NCI-H1092 (cell line): ENCODE measurements at places on chromosomes 16 and 17.

DNA sequence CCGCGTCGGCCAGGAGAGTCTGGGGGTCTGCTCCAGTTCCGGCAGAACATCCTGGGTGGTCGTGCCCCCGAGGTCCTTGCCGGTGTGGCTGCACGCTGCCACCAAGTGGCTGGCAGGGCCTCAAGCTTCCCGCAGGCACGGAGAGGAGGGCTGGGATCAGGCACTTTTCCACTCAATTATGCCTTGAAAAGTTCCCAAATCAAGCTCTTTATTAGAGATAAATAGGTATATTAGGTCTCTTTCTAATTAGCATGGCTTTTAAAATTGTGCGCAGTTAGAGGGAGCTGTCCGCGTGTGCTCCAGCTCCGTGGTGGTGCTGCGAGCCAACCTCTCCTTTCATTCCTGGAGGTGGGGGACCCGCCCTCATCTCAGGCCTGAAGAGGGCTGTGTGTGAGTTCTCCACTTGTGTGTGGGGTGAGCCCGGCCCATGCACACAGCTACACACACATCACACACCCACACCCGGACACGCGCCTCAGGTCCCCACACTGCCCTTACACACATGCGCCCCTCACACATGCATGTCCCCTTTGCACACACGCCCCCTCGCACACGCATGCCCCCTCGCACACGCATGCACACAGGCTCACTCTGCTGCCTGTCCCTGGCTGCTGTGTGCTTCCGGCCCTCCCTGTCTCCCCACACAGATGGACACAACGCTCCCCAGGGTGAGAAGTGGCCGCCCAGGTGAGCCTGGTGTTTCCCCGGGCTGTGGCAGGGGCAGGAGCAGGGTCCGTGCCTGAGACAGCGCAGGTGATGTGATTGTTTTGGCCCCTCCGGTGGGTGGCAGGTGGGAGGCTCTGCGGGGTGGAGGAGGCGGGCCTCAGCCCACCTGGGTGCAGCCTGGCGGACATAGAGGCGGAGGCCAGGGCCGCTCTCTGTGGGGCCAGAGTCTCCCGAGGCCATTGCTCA is 28.8 kb downstream of the CACNA1H start:
- no peak for DNase-seq

DNA sequence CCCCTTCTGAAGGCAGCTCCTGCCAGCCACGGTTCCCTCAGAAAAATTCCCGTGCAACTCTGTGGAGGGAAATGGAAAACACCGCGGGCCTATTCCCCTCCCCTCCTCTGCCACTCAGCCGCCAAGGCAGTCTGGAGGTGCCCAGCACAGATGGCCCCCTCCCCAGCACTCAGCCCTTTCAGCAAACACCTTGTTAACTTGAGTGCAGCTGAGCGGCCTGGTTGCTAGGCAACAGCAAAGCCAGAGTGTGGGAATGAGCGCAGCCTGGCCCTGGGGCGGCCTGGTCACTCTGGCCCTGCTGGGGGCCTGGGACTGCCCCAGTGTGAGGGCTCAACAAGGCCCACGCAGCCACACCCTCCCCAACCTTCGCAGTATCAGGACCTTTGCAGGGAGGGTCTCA is 32.8 kb downstream of the CACNA1G start:
- DNase-seq = peak; percentile 80

DNA sequence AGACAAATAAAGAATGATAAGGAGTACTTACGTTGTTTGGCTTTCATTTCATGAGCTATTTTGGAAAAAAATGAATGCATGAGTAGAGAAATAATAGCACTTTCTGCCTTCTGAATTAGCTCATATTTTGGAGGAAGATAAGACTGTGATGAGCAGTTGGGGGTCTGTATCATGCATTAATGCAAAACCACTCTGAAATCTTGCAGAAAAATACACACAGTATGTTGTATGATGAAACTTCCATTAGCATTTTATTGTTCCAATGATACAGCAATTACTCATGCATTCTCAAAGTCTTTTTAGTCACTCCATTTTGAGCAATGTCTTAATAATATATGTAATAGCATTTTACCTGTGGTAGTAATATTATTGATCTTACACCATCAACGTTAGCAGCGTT is 571.0 kb downstream of the CDH8 start:
- DNase-seq = no peak

GRCh38 chr17:81510785-81511553 is 1.6 kb downstream of the ACTG1 start:
- no peak for DNase-seq

GRCh38 chr17:58402047-58402446 is 15.3 kb downstream of the RNF43 start:
- DNase-seq = no peak

DNA sequence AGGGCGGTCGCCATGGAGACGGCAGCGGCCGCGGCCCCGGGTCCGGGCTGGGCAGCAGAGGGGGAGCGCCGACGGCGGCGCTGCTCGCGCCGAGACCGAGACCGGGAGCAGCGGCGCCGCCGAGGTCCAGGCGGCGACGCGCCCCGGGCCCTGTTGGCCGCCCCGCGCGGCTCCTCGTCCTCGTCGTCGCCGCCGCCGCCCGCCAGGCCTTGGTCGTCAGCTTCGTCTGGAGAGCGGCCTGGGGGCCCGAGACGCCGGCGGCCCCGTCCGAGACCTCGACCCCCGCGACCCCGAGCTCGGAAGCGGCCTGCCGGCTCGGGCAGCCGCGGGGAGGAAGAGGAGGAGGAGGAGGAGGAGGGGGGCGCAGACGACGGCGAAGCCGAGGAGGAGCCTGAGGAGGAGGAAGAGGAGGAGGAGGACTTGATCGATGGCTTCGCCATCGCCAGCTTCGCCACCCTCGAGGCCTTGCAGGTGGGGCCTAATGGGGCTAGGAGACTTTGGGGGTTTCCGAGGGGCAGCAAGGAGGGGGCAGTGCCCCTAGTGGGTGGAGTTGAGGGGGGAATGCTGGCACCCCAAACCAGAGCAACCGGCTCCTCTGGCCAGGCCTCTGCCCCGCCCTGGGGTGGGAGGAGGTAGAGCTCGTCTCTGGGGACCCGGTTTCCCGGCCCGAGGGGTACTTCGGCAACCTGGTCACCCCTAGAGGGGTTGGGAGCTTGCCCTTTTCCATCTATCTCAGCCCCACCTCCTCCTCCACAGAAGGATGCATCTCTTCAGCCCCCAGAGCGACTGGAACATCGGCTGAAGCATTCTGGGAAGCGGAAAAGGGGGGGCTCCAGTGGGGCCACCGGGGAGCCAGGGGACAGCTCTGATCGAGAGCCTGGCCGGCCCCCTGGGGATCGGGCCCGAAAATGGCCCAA is 1.5 kb downstream of the FBRS start:
- DNase-seq = no peak

DNA sequence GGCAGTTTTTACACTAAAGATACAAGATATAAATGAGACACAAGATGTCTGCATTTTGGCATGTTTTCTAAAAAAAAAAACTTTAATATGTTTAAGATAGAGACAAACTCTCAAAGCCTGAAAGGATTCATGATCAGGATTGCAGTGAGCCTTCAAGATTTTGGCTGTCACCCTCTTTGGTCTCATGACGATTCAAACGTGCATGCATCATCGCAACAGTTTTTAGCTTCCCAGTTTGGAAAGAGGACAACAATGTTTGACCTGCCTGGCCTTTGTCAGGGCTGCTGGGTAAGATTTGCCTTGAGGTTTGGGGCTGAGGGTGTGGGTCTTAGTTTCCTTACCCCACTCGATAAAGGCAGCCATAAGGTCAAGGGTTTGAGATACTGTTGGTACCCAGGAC is 134.1 kb downstream of the RGS9 start:
- DNase-seq = no peak

- DNase-seq = no peak
These were observed 413.3 kb upstream of the EEF2KMT start for GRCh38 chr16:5510819-5511370.

GRCh38 chr17:7329997-7330637 is 982 bp upstream of the NEURL4 start:
- peak; percentile 67 for DNase-seq

- DNase-seq = no peak
These were observed 56.6 kb downstream of the TENT4B start for GRCh38 chr16:50209546-50210265.

DNA sequence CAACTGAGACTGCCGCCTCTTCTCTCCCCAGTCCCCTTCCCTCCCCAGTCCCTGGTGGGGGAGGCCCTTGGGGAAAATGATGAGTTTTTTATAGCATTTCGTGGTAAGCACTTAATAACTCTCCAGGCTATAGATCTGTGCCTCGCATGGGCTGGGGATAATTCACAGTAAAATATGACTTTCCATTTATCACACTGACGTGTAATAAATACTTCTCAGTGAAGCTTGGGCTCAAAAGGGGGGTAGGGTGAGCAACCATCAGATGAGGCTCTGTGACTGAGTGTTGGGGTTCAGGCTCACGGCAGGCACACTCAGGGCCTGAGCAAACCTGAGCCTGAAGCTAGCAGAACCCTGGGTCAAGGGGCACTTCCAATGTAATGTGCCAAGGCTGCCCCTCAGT is 101.6 kb downstream of the CCT6B start:
- DNase-seq = no peak

GRCh38 chr17:58913971-58914769 is 158.5 kb downstream of the PPM1E start:
- DNase-seq = no peak

DNA sequence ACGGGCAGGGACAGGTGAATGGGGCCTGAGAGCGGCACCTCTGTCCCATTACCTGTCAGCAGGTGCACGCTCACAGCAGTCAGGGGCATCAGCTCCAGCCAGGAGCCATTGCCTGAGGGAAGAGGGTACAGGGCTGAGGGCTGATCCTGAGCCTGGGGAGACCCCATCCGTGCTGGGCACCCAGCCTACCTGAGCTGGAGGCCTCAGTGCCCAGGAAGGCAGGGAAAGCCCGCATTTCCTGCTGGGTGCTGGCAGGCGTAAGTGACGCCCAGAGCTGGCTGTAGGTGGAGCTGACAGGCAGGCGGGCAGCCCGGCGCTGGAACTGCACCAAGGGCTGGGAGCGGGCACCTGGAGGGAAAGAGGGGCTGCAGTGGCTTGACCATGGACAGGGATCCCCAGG is 7.4 kb downstream of the FAM171A2 start:
- no peak for DNase-seq

DNA sequence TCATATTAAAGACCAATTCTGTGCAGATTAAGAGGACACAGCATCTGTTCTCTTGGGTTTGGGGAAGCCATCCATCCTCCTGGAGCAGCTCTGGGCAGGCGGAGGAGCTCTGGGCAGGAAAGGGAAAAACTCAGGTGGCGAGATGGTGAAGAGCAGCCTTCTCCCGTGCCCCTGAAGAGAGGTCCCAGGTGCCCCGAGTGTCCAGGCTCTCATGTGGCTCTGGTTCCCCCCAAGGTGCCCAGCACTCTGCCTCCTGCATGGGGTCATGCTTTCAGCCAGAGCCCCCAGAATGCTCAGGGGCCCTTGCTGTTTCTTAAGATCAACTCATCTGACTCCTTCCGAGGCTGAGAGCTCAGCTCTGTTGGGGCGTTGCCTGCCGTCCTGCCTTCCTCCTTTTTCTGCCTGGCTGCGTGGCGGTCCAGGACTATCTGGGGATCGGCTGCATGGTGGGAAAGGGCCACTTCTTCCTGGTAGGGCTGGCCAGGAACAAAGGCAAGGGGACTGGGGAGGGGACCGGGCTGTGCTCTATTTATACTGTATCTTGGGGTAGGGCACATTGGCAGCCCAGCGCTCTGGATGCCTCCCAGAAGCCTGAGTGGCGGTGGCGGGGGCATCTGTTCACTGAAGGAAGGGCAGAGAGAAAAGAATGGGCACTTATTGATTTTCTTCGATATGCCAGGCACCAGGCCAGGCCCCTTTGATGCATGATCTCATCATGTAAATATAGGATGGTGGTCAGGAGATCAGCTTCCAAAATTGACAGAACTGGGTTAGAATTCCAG is 103.2 kb upstream of the SDK2 start:
- DNase-seq = peak; percentile 92

DNA sequence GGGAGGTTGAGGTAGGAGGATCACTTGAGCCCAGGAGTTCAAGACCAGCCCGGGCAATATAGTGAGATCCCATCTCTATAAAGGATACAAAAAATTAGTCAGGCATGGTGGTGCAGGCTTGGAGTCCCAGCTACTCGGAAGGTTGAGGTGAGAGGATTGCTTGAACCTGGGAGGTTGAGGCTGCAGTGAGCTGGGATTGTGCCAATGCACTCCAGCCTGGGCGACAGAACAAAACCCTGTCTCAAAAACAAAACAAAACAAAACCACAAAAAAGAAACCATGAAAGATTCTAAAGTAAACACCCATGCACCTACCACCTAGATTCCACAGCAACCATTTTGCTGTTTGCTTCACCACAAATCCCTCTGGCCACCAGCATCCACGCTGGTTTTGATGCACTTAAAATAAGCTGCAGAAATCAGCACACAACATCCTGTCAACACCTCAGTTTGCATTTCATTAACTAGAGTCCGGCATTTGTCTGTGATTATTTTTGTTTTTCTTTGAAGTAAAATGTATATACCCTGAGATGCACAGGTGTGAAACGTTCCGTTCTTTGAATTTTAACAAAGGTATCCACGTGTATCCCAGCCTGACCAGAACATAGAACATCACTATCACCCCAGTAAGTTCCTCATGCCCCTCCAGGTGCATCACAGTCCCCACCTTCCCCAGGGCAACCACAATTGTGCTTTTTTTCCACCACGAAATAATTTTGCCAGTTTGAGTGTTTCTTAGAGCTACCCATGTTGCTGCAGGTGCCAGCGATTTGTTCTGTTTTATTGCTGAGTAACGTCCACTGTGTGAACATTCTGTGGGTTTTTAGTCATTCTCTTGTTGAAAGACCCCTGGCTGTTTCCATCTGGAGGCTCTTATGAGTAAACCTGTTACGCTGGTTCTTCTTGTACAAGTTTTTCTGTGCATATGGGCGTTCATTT is 191.5 kb downstream of the SEC14L1 start:
- DNase-seq = no peak

- DNase-seq = no peak
These were observed 547.2 kb upstream of the CDH8 start for GRCh38 chr16:62583414-62583813.

DNA sequence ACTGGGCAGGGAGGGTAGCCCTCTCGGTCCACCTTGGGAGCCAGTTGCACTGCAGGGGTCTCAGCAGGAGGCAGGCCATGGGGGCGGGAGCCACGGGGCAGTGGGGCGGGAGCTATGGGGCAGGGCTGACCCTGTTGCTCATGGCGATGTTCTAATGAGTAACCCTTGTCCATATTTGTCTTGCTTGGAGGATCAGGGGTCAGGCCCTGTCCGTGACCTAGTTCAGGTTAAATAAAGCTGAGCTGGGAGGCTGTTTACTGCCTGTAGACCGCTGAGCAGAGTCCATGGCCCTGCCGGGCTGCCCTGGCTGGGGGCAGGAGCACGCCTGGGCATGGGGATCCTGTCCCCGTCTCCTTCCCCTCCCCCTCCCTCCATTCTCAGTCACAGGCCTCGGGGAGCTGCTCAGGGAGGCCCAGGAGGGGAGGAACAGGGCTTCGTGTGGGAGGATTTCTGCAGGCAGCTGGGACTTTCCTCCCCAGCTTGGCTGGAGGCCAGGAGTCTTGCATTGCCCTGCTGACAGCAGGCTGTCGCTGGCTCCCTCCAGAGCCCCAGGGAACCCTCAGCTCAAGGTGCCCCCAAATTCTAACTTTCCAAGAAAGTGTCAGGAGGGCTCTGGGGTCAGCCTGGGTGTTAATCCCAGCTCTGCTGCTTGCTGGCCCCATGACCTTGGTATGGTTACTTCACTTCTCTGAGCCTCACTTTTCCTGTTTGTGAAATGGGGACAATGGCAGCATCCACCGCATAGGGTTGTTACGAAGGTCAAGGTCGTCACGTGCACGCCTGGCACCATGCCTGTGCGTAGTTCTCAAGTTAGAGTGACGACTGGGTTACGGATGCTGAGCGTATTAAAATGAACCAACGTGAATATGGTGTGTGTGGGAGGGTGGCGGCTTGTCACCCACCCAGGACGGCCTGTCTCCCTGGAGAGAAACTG is 6.1 kb upstream of the SERPINF2 start:
- DNase-seq = no peak
